ENCODE measurements at places on chromosomes 7 and 10.

DNA sequence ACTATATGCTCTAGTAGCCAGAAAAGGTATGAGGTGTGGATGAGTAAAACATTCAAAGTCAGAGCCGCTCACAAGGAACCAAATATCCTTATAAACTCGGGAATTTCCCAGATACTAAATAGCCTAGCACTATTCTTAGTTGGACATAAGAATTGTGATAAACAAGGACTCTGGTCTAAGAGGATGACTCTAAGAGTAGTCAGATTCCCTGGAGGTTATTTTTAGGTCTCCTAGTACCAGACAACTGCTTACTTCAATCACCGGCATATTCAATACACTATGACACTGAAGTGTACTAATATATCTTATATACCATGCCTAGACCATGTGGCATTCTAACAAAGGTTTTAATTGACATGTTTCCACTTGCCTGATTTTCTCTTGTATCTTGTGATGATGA, 56.5 kb downstream of the LMBR1 start:
- no peak for DNase-seq

DNA sequence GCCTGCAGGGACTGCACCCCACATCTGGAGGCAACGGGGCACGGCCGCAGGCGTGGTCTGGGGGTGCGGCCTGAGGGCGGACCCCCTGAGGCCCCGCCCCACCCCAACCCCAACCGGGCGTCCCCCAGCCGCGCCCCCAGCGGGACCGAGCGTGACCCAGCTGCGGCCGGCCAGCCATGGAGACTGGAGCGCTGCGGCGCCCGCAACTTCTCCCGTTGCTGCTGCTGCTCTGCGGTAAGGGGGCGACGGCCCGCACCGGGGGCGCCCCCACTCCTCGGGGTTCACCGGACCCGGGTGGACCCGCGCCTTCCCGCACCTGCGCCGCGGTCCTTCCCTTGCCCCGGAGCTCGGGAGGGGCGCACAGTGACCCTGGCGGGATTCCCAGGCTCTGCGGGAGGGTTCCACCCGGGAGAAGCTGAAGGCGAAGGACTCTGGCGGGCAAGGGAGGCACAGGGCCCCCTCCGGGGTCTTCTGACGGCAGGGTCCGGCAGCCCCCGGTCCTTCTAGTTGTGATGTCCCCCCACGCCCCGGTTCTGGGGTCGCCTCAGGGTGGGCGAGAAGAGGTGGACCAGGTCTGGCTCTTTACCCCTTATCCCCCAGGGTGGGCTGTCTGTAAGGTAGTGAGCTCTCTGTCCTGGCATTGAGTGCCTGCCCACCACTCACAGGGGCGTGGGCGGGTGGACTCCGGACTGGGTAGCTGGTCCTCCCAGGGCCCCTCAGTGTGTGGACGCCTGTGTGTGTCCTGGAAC, at the start of gene RAMP3:
RAMP3 (plus strand) TSS at position 139 of the 749 bp plus-strand sequence; CDS start at position 177, 38 bp downstream.
- DNase-seq, result no peak

GRCh38 chr7:149666360-149666945, 106.9 kb downstream of the ZNF467 start:
- no peak for DNase-seq

GRCh38 chr7:66047426-66047825, 28.2 kb upstream of the ASL start:
- peak; percentile 28 for DNase-seq

DNA sequence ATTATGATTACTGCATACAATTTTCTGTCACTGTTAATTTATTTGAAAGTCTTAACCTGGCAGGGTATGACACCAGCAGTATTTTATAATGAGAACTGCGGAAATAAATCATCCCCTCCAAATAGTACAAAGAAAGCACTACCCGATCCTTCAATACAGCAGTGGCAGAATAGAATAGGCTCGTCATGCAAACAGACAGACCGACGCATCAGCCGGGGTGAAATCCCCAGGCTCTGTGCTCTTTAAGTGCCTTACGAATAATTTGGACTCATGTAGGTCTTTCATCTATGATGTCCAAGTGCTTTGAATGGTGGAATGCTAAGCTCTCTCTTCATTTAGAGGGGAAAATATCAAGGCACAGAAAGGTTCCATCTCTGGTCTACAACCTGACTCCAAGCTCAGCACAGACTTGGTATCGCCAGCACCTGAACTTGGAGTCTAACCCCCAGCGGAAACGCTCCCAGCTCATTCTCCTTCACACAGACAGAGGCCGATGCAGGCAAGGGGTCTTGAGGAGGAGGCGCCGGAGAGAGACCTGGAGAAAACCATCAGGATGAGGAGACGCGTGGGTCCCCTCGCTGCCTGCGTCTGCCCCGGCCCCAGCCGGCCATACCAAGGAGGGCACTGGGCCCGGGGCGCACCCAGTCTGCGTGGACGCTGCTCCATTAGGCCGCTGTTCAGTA, 568.1 kb upstream of the MKI67 start:
- no peak for DNase-seq

DNA sequence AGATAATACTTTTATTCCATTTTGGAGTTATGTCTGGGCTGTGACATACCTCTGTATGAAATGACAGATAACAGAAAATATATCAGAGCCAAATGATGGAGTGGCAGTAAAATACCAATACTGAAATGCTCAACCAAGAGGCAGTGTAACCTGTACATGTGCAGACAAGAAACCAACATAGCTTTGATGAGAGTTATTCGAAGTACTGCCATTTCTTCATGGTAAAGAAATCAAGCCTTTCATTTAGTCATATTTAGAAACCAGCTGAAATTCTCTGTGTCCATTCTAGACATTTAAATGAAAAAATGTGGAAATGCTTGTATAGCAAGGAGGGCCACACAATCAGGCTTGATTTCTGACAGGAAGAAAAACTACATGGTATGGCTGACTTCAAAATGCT, 127.1 kb upstream of the PTPRZ1 start:
- DNase-seq, result no peak

DNA sequence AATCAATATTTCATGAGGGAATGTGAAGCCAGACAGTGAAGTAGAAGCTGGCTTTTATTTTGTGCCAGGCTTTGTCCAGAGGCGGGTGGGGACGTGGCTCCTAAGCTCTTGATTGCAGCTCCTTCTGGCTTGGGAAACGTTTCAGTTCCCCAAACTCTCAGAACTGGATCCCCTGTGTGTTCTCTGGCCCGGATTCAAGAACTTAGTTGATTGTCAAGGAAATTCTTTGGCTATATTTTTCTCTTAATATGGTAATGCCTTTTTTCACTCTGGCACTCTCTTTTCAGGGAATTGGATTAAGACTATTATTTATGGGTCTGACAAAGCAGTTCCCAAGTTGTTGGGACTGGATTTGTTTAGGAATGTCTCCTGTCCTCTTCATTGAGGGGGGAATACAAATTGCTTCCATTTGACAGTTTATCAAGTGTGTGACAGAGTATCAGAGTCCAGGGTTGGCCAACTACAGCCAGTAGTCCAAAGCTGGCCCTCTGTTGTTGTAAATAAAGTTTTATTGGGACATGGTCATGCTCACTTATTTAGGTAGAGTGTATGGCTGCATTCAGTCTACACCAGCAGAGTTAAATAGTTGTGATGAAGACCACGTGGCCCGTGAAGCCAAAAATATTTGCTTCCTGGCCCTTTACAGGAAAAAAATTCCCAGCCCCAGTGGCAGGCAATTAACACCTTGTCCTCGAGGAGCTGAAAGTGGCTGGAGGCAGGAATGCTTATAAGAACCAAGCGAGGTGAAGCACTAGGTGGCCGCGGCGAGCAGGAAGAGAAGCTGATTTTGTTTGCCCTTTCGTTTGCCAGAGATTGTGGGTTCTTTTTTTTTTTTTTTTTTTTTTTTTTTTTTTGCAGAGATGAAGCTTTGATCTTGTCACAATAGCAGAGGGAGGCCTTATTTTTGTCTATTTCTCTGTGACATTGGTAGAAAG, 34.3 kb downstream of the HTRA1 start:
- no peak for DNase-seq

- no peak for DNase-seq
Observed at GRCh38 chr10:60963441-60964256, 19.7 kb upstream of the RHOBTB1 start.

DNA sequence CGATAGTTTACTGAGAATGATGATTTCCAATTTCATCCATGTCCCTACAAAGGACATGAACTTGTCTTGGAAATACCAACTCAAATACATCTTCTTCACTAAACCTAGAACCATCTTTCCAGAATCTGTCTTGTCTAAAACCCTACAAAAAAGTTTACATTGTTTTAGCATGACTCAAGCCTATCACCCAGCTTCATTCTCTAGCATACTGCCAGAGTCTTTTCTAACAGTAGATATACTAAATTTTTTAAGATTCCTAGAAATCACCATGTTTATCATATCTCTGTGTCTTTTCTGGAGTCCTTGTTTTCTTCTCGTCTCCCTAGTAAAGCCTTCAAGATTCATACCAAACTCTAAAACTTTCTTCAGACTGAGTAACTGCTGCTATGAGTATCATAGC, 129.7 kb downstream of the SEMA3E start:
- DNase-seq, result no peak

GRCh38 chr10:17880601-17881000, 71.1 kb upstream of the SLC39A12 start:
- no peak for DNase-seq

DNA sequence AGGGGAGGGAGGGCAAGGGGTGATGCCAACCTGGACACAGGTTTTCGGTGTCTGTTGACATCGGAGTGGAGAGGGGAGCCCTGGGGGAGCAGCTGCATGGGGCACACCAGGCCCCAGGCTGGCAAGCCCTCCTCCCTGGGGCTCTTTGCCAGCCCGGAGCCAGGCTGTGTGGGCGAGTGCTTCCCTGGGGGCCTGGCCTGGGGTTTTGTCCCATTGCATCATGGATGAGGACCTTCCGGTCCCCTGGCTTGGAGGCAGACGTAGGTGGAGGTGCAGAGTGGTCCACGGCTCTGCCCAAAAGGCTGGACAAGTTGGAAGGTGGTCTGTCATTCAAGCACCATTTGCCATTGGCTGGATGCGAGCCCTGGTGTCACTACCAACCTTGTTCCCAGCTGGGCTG, 34.8 kb downstream of the ZMIZ1 start:
- DNase-seq, result no peak

DNA sequence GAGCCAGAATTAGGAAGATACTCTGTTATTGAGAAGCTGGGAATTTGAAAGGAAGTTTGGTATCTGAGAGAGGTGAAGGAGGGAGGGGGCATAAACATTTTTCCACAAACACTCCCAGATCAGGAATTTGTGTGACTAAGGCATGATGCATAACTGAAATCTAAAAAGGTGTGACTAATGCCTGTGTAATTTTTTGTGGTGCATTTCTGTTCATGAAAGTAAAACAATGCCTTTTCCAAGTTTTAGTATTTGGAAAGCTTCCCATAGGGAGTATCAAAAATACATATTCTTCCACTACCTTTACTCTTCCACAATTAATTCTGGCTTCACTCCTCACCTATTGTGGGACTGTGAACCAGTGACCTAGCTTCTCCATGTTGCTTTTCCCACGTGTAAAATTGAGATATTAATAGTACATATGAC, 56.4 kb upstream of the CAV2 start:
- peak; percentile 99 for DNase-seq

DNA sequence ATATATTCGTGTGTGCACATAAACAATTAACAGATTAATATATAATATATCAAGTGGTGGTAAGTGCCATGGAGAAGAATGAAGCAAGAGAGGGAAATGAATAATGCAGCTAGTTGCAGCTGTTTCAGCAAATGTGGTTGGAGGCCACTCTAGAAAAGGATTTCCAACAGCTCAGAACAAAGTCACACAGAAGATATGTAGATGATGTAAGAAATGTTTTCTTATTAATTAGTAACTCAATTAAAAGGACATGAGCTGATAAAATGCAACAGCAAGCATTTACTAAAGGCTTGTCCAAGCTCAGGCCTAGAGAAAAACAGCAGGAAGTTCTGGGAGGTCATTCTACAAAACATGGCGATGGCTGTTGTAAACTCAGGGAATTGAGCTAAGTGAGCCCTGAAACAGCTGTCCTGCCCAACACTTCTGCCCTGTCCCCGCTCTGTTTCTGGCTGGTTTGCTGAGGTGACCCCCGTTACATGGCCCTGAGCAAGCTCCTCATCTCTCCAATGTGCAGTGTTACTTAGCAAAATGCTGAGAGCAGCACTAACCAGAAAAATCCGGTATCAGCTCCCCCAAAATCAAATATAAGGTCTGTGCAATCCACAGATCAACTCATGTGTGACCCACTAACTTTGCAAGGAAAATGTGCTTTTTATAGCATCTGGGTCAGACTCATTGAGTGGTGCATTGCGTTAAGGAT, 23.4 kb upstream of the C10orf67 start:
- no peak for DNase-seq

DNA sequence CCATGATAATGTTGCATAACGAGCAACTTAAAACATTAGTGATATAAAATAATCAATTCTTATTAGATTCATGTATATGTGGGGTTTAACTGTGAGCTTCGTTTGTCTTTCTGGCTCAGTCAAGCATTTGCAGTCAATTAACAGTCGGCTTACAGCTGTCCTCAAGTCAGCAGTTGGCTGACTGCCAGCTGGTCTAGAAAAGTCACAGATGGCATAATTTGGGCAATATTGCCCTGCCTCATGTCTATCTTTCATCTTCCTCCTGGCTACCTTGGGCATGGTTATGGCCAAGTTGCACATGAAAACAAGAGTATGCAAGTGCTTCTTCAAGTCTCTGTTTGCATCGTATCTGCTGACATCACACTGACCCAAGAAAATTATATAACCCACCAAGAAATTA, 186.1 kb upstream of the ZWINT start:
- DNase-seq, result no peak

GRCh38 chr10:124092860-124093773, at the start of gene CHST15:
Gene CHST15 (minus strand): TSS chr10:124093598. CDS start chr10:124046212, 47,386 bp downstream.
- peak; percentile 46 for DNase-seq

GRCh38 chr10:63646491-63646890, 125.3 kb downstream of the REEP3 start:
- DNase-seq, result no peak

GRCh38 chr10:42866115-42866995, 83.8 kb downstream of the BMS1 start:
- DNase-seq, result peak; percentile 10

DNA sequence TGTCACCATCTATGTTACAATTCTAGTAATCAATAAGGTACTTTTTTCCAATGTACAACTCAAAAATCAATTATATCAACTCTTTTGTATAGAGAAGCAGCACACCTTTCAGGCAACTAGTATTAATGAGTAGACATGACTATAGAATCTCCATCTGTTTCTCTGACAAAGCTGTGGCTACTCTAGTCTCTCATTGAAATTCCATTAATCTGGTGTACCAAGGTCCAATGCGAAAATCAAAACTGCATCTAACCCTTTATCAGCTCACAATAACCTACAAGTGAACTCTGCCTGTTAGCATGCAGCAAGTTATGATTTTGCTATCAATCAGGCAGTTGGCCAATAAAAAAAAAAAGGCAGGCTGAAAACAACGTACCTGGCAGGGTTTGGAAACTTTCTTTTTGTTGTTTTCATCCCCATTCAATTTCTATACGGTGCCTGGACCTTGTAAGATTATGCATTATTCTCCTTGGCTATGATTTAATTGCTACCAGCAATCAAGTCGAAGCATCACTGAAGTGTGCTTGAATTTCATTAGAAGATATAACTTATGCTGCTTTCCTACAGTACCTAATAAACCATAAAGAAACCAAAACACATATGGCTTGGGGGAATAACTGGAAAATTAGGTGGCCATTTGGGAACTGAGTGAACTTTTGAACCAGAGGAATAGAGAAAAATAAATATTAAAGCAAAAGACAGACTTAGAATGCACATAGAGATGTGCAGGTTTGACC, 23.2 kb downstream of the SKAP2 start:
- DNase-seq, result no peak

- DNase-seq, result no peak
Observed at GRCh38 chr7:45082031-45082830, 6.5 kb downstream of the NACAD start.

- no peak for DNase-seq
Observed at GRCh38 chr10:131786756-131787605, 113.8 kb upstream of the PPP2R2D start.
